NCI-H2107 (cell line): ENCODE measurements at places on chromosomes 11 and 22.

- peak; percentile 48 for DNase-seq
Measured at GRCh38 chr11:10481560-10482349, 26.7 kb downstream of the AMPD3 start.

DNA sequence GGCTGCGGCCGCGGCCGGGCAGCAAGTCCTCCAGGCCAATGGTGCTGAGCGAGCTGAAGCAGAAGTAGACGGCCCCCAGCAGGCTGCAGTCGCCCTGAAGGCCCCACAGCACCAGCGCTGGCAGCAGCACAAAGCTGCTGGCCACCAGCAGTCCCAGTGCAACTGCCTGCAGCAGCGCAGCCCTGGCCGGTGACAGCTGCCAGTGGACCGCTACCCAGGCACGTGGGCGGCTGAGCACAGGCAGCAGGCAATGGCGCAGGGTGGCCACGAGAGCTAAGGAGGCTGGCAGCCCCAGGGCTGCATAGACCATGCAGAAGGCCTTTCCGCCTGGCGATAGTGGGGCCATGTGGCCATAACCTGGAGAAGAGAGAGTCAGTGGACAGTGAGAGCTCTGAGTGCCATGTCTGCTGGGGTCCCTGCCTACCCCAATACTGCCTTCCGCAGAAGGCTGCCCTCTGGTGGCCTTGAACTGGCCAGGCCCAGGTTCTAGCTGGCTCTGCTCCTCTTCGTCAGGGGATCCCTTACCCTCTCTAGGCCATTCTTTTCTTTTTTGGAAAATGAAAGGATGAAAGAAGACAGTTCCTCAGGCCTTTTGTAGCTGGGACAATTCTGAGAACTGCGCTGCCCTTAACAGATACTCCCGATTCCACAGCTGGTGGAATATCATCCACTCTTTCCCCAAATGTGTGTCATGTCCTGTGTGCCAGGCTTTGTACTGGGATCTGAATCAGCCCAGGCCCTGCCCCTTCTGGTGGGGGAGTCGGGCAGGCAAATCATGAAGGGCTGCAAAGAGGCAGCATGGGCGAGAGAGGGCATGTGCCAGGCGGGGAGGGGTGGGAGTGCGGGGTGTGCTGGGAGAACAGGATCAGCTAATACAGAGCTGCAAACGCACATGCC, 1.8 kb downstream of the KCNK7 start:
- no peak for DNase-seq

DNA sequence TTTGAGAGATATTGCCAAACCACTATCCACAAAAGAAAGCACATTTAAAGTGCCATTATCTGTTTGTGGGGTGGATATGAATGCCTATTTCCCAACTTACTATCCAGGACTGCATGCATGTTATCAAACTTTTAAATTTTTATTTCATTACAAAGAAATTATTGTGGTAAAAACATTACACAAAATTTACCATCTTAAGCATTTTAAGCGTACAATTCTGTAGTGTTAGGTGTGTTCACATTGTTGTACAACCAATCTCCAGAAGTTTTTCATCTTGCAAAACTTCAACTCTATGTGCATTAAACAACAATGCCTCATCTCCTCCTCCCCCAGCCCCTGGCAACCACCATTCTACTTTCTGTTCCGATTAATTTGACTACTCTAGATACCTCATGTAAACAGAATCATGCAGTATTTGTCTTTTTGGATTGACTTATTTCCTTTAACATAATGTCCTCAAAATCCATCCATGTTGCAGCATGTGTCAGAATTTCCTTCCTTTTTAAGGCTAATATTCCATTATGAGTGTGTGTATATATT, 17.6 kb upstream of the CD44 start:
- no peak for DNase-seq

DNA sequence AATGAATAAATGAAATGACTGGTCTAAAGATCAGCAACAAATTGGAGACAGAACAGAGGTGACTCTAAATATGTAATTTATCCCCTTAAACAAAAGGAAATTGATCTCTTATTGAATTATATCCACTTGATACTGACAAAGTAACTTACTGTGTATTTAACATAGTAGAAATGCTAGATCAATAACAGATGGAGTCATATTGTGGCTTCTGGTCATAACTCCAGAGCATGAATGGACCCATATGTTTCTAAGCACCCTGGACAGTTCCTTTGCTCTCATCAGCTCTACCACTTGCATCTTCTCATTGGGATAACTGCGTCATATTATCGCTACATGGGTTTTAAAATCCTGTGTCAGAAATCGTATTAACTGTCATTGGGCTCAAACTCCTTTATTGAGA, 222.3 kb downstream of the ETS1 start:
- DNase-seq = no peak

- peak; percentile 16 for DNase-seq
Measured at GRCh38 chr11:120210626-120211521, at the start of gene OAF. OAF (plus strand) TSS chr11:120211032; CDS start chr11:120211280, 248 bp downstream.
